ENCODE measurements at places on chromosomes 2 and 18.

- DNase-seq: no peak
Observed at GRCh38 chr2:128591022-128591860, 272.6 kb upstream of the HS6ST1 start.

DNA sequence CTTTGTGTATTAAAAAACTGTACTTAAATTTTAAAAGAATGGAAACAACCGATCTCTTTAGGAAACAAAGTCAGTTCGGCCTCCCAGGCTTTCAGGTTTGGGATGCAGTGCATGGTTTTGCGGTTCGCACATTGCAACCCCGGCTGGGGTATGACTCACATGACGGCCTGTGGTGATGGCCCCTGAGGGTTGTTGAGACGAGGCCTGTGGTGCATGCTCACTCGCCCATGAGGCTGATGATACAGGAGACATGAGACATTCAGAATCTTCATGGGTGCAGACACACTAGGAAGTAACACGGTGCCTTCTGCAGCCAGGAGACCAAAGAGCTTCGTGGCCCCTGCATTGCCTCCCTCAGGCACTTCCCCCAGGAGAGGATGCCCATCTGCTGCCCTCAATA, 724.6 kb upstream of the SALL3 start:
- no peak for DNase-seq

DNA sequence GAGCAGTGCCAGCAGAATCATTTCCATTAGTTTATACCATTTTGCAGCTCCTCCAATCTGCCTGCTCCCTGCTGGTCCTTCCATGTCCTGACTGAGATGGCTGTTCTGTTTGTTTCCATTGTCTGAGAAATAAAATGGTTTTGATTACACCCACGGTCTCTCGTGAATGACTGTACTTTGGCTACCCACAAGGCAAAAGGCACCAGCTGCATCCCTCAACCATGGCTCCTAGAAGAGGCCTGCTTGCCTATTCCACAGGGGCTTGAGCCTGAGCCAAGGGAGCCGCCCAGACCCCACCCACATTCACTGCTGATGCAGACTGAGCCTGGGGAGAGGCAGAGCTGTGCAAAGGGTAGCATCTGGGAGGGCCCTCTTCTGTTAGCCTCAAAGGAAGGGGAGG, 31.2 kb downstream of the MARCHF4 start:
- DNase-seq: no peak

DNA sequence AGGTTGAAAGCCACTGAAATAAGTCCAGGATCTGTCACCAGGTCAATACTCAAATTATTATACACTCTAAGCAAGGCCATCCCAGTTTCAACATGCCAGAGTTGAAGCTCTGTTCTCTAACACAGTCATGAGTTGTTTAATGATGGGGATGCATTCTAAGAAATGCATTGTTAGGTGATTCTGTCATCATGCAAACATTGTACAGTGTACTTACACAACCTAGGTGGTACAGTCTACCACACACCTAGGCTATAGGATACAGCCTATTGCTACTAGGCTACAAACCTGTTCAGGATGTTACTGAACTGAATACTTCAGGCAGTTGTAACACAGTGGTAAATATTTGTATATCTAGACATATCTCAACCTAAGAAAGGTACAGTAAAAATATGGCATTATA, 162.2 kb downstream of the BAZ2B start:
- DNase-seq: no peak

DNA sequence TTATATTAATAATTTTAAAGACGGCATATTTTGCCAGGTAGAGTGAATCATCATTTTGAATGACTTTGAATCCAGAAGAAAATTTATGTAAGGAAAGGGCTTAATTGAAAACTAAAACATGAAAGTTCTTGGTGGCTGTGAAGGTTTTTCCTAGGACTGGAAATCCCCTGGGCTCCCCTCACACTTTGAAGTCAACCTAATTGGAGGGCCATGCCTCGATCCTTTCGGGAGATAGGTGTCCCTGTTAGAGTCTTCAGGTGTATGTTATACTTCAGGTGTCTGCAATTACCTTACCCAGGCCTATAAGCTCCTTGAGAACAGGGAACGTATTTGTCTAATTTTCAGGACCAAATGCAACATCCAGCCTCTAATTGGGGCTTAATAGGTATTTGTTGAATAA, 73.0 kb downstream of the ARL4C start:
- no peak for DNase-seq
